ENCODE measurements at places on chromosomes 3 and 15.
A peak's percentile ranks its signal among the peaks of the same experiment; 100 is the strongest.

GRCh38 chr15:95826412-95827195 lies 503.9 kb upstream of the NR2F2 start:
- no peak for DNase-seq

GRCh38 chr15:60790641-60791040 lies 311.7 kb upstream of the ICE2 start:
- no peak for DNase-seq

GRCh38 chr3:50503504-50504342 lies at the start of gene CACNA2D2:
CACNA2D2 (minus strand) TSS chr3:50503634; CDS start chr3:50503423, 211 bp downstream.
- DNase-seq, result peak; percentile 15

DNA sequence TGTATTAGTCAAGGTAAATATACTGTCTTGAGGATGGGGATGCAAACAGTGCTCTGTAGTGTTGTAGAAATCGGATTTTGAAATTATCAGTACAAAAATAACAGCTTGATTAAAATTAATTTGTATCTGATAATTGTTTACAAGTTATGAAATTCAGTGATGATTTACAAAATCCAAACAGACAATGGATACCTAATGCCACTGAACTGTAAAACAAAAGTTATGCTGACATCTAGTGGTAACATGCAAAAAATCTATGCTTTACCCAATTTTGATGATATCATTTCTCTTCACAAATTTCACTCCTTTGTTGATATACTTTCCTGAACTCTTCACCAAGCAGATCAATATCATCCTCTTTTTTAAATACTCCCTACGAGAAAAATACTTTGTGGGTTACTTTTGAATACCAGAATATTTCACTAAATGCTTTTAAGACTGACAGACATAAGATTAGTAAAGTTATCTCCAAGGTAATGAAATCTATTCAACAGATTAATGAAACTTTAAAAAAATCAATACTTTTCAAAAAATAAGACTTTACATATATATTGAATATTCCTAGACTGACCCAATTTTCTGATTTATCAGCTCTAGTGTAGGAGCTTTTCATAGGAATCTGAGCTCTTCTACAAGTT lies 36.0 kb downstream of the MNS1 start:
- DNase-seq, result no peak

GRCh38 chr3:157785102-157785826 lies 282.0 kb upstream of the VEPH1 start:
- no peak for DNase-seq

GRCh38 chr15:49215768-49216739 lies 46.0 kb downstream of the GALK2 start:
- DNase-seq, result no peak

GRCh38 chr3:16290827-16291196 lies 25.8 kb downstream of the OXNAD1 start:
- no peak for DNase-seq

- no peak for DNase-seq
Measured at GRCh38 chr3:184822654-184823053, 10.7 kb downstream of the VPS8 start.

GRCh38 chr15:39265261-39265660 lies 315.6 kb upstream of the THBS1 start:
- no peak for DNase-seq

DNA sequence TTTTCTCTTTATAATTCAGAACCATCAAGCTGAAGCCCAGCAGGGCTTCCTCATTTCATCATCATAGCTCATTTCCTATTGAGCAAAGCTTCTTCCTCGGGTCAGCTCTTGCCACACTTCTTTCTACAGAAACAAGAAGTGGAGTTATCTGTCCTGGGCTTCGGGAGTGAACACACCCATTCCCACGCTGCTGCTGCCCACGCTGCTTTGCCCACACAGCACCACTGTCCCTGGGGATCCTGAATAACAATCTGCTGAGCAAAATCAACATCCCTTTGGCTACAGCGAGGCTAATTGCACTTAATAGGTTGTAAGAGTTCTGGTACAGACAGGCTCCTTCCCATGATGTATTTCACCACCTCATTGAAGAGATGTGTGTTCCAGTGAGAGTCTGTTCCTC lies 23.7 kb downstream of the CEP19 start:
- DNase-seq, result no peak

DNA sequence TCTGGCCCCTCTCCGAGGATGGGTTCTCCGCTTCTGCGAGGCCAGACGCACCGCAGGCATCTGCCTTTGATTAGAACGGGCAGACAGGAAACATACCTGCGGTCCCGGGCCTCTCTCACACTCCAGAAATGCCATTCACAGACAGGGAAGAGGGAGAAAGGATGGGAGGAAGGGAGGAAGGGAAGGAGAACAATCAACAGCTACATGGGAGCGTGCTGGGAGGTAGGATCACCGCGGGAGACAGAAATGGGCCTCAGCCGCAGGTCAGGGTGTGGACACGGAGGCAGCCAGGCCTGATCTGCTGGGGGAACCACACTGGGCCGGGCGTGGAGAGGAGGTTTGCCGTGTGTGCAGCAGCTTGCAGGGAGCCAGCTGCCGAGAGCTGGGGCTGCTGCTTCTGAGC lies 90.7 kb upstream of the RGMA start:
- no peak for DNase-seq

GRCh38 chr15:29842290-29842689 lies 20.0 kb upstream of the TJP1 start:
- DNase-seq, result no peak

DNA sequence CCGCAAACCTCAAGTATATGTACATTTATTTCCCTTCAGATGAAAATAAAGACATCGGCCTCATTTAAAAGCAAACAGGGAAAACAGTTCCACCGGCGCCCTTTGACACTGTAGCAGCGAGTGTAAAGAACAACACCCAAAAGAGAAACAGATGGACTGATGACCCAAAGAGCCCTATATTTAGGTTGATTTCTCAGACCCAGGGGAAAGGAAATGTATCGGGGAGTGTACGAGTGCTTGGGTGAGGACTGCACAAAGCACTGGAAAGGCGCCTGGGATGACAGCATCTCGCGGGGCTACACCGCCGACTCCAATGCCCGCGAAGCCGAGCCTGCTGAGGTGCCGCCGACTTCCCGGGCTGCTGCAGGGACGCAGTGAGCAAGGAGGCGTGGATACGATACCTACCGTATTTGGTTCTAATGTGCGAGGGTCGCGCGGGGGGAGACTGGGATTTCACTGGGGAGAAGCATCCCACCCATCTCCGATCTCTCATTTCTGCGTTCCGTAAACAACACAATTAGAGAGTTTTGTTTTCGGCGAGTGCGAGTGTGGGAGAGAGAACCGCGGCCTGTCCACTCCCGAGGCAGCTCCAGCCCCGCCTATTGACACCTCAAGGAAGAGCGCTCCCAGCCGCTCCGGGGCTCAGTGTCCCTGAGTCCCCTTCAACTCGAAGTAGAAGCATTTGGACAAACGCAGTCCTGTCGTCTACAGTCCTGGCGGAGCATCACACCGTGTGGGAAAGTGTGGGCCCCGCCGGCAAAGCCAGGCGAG lies 2.0 kb downstream of the MECOM start:
- no peak for DNase-seq

GRCh38 chr15:49844390-49844789 lies 223.5 kb downstream of the DTWD1 start:
- DNase-seq, result no peak

DNA sequence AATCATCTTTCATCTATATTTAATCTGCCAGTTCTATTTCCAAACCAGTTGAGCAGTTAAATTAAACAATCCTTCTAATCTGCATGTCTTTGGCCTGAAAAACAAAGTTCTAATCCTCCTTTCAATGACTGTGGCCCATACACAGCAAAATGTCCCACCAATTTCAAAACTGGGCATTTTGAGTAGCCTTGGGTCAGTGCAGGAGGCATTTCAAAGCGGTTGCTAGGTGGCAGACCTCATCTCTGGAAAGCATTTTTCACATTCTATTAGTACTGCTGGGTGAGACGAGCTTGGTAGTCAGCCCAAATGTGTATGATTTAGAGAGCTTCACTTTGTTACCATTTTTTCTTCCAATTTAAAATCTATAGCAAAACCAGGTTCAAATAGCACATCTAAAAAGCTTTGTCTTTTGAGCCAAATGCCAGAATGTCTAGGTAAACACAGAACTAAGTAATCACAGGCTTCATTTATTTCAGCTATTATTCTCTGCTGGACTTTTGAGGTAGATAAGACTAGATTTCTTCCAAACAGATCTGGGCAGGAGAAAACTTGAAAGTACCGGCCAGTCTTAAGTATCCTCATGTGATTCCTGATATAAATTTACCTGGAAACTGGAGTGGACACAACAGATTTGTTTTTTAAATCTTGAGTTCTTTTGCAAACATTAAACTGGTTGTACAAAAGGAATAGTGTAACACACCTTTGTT lies 8.9 kb upstream of the ARHGEF26 start:
- DNase-seq, result no peak

DNA sequence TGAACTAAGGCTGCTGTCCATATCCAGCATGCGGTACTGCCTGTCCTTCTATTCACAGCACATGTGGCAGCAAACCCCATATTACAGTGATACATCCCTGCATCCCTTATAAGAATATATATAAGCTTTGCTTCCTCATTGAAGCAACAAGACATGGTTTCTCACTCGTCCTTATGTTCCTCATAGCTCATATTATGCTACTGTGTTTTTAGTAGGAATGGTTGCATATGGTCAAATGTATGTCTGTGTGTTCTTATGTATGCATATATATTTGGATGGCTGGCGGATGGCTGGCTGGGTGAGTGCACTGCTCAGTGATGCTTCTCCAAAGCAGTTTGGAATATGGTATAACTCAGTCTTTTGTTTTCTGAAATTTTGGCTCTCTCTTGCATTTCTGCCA lies 254.9 kb downstream of the LPP start:
- DNase-seq, result no peak

GRCh38 chr3:40718209-40718608 lies 193.4 kb downstream of the ZNF621 start:
- no peak for DNase-seq

GRCh38 chr15:91694131-91694830 lies 159.2 kb upstream of the SLCO3A1 start:
- DNase-seq, result no peak

GRCh38 chr15:42695527-42696071 lies 41.3 kb downstream of the CDAN1 start:
- no peak for DNase-seq

DNA sequence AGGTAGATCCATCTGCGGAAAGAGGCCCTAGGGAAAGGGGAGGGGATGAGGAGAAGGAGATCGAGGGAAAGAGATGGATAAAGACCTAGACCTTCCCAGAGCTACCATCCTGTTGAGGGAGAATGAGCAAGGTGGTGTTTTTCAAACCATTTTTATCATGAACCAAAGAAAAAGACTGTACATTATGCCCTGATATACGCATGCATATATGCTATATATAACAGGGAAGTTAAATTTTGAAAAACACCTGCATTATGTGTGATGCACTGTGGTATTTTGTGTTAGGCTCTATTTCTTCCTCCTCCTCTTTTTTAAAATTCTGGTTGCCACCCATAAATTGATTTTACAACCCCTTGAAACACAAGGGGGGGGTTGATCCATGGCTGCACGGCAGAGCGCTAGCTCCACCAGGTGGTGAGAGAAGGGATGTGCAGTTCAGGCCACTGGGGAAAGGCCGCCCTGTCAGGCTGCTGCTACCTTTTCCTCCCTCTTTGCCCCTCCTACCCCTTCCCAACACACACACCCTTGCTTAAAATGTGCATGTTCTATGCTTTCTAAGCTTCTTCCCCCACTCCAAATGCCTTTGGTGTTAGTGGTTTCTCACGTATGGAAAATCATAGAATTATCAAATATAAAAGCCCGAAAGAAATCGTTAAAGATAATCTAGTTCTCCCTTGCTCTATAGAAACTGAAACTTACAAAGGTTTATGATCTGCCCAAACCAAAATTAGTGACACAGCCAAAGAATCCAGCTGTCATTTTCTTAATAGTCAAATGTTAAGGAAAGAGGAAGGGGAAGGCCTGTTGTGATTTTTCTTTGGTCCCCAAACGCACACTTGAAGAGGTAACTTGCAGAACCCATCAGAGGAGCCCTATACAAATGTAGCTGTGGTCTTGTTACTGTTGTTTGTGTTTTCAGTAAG lies 262.0 kb upstream of the UMPS start:
- peak; percentile 6 for DNase-seq

- no peak for DNase-seq
Measured at GRCh38 chr3:70360979-70361760, 48.7 kb upstream of the MDFIC2 start.

GRCh38 chr3:71163198-71163918 lies 420.2 kb downstream of the FOXP1 start:
- DNase-seq, result no peak

DNA sequence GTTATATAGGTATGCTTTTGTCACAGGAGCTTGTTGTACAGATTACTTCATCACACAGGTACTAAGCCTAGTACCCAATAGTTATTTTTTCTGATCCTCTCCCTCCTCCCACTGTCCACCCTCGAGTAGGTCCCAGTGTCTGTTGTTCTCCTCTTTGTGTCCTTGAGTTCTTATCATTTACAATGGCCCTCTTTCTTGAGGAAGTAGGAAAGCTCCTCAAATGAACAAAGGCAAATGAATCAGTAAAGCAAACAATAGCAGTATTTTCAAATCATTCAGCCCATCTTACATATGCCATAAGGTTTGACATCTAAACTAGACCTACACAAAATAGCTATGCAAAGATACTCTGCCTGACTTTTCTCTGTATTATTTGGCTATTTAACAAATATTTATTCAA lies 211.5 kb downstream of the CDIN1 start:
- no peak for DNase-seq

DNA sequence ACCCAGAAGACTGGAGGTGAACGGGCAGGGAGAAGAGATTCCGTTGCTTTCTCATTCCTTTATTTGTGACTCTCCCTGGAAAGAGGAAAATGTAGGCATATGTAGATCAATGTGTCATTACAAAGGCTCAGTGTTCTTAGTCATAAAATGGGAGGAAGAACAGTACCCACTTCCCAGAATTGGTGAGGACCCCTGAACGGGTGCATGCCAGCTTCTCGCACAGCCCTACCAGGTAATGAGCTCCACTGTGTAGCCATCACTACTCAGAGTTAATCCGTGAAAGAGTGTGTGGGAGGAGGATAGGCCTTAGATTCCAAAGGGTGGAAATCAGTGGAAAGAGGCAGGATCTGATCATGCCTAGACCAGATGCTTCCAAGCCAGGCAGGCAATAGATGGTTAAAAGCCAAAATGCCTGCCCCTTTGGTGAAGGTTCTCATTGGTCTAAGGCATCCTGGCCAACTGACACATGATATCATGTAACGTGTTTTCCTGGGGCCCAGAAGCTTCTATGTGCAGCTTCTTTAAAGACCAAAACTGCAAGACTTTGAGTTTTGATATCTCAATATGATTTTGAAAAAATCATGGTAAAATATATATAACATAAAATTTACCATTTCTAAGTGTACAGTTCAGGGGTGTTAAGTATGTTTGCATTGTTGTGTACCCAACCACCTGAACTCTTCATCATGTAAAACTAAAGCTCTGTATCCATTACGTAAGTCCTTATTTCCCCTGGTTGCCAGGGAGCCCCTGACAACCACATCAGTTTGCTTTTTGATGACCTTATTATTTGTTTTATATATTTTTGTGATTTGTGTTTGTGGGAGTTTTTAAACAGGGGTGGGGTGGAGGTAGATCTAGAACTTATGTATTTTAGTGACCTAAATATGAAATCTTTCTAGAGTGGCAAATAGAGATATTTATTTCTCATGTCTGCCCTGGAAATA lies 402.2 kb upstream of the CFAP20DC start:
- DNase-seq, result no peak
